Stimulated activated CD8-positive, alpha-beta memory T cell treated with anti-CD3 and anti-CD28 coated beads, Interleukin-2, amount 100 ng/mL, for 48 hours (primary cell): ENCODE measurements at places on chromosomes 5 and 9.

DNA sequence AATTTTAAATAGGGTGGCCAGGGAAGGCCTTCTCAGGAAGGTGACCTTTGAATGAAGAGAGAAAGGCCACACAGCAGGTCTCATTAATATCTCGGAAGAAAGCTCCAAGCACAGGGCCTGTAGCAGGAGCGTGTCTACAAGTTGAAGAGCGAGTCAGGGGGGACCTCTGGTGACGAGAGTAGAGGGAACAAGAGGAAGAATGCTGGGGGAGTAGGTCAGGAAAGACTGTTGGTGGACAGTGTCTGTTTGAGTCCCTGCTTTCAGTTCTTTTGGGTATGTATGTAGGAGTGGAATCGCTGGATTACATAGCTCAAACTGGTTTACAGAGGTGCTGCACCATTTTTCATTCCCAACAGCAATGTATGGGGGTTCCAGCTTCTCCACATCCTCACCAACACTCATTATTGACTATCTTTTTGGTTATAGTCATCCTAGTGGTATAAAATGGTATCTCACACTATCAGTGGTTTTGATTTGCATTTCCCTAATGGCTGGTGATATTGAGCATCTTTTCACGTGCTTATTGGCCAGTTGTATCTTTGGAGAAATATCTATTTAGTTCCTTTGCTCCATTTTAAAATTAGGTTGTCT lies 55.8 kb downstream of the NUP214 start:
- DNase-seq: no peak

- no peak for DNase-seq
Measured at GRCh38 chr5:66720780-66721179, 124.6 kb downstream of the MAST4 start.

GRCh38 chr5:80904533-80905187 lies 55.5 kb upstream of the RASGRF2 start:
- no peak for DNase-seq

DNA sequence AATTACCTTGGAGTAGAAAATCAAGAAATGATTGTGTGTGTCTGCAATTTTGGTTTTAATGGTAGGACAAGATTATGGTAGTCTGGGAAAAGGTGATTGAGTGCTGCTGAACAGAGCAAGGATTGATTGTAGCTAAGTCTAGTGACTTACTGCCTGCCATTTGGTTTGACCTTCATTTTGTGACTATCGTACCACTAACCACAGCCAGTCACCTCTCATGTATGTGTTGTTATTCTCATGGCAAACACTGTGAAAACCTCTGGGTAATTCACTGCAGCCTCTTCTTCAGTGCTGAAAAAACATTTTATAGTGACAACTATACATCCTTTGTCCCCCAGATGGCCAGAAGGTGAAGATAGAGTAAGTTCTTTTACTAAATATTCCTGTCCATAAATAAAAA lies 37.5 kb downstream of the CTNNA1 start:
- no peak for DNase-seq

- DNase-seq: no peak
Measured at GRCh38 chr5:13218518-13218917, 726.0 kb downstream of the DNAH5 start.

GRCh38 chr5:55276771-55277170 lies 30.7 kb downstream of the DHX29 start:
- DNase-seq: no peak

DNA sequence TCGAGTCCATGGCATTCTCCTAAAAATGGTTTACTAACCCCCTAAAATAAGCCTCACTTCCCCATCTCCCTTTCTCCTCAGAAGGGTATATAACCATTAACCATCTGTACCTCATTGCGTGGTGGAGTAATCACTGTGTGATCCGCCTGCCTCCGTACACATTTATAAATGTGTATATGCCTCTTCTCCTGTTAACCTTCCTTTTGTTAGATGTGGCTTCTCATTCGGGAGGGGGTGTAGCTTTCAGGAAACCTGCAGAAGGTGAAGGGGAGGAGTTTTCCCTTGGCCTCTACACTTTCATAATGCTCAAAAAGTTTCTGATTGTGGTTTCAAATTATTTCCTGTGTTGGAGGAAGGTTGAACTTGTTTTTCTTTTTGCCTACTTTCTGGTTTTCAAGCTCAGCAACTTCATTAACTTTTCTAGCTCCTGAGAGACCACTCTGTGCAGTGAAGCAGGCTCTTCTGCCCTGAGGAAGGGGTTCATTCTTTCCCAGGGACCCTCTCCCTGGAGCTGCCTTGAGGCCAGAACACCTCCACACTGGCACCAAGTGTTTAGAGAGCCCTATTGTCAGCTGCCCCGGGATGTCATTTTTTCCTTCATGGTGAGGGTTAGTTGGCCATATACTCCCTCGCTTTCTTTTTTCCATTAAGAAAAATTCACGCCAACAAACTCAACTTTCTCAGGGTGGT lies 46.9 kb downstream of the RASGRF2 start:
- DNase-seq: no peak

- no peak for DNase-seq
Measured at GRCh38 chr9:70340572-70340971, 73.9 kb downstream of the KLF9 start.

DNA sequence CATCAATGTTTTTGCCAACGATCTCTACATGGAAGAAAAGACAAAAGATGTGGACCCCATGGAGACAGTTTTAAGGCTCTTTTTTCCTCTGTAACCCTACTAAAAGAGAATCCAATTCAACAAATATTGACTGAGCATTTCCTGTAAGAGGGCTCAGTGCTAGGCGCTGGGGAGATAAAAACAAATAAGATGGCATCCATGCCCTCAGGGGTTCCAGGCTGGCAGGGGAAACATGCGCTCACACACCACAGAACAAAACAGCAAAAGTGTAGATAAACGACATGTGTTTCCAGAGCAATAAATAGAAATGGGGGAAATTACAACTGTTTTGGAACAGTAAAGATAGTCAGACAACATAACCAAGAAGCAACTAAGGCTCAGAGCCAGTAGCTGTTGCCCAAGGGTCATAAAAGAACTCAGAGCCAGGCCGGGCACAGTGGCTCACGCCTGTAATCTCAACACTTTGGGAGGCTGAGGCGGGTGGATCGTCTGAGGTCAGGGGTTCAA lies 25.2 kb downstream of the ZNF608 start:
- no peak for DNase-seq

GRCh38 chr5:124707520-124707919 lies 38.9 kb downstream of the ZNF608 start:
- DNase-seq: no peak

GRCh38 chr5:16414861-16415260 lies 50.7 kb downstream of the ZNF622 start:
- DNase-seq: no peak

DNA sequence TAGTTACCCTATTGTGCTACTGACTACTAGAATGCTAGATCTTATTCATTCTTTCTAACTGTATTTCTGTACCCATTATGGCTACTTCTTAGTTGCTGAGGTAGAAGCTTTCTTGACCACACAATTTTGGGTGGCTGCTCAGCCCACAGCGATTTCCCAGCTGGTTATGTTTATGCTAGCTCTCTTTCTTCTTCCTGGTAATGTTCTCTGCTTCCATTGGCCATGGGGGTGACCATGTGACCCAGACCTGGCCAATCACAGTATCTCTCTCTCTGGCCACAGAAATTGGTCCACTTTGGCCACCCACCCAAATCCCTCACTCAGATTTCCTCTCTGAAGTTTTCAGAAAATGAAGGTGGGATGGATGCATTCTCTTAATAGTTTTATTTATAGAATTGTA lies 427.9 kb upstream of the CLINT1 start:
- no peak for DNase-seq

GRCh38 chr5:58066557-58066956 lies 393.3 kb downstream of the PLK2 start:
- no peak for DNase-seq

GRCh38 chr9:122456123-122456522 lies 21.6 kb downstream of the OR1J1 start:
- DNase-seq: no peak

- DNase-seq: no peak
Measured at GRCh38 chr9:21974343-21974721, 19.9 kb downstream of the CDKN2A start.

GRCh38 chr5:89190515-89191265 lies 307.7 kb upstream of the MEF2C start:
- no peak for DNase-seq

DNA sequence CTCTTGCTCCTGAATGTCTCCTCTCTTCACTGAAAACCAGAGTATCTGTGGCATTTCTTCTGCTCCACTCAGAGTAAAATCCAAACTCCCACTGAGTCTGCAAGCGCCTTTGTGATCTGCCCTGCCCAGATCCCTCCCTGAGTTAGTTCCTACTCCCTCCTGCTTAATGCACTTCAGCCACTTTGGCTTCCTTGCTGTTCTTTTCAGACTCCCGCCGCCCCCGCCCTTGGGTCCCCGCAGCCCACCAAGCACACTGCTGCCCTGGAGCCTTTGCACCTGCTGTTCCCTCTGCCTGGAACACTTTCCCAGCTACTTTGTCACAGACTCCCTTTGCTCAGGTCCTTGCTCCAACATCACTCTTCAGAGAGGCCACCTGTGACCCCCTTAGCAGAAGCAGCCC lies 127.2 kb upstream of the SLC25A48 start:
- DNase-seq: no peak

- peak; percentile 71 for DNase-seq
Measured at GRCh38 chr9:120925535-120926396, 830 bp downstream of the TRAF1 start.

DNA sequence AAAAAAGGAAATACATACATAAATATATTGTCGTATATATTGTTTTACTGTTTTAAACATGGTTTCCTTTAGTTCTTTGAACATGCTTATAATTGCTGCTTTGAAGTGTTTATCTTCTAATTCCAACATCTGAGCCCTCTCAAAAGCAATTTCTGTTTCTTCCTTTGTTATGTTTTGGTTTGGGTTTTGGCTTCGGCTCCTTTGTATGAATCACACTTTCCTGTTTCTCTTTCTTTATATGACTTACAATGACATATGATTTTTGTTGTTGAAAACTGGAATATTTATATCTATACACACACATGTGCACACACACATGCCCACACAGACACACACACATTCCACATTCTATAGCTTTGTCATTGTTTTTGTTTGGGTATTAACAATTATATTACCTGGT lies 1206.7 kb downstream of the CDH12 start:
- no peak for DNase-seq

DNA sequence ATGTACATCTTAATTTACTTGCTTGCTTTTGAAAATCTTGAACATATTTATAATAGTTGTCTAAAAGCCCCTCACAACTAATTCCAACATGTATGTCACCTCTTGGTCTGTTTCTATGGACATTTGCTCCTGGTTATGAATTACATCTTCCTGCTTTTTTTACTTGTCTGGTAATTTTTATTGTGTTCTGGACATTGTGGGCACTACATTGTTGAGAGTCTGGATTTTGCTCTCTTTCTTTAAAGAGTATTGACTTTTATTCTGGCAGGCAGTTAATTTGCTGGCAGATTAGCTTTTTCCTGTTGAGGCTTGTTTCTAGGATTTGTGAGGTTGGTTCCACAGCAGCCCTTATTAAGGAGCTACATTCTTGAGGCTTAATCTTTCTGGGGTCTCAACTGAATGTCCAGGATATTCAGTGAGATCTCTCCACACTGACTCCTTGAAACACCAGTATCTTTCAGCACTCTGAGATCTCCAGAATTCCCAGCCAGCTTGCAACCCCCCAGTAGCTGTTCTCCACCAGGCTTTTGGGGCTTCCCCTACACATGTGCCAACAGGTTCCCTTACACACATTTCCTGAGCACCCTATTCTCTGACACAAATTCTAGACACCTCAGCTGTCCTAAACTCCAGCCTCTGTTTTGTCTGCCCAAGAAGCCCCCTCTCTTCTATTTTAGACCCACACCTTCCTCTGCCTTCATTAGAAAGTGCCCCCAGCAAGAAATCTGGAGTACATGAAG lies 27.4 kb downstream of the KIAA1191 start:
- DNase-seq: no peak

- no peak for DNase-seq
Measured at GRCh38 chr5:139763930-139764791, 31.4 kb upstream of the PSD2 start.

DNA sequence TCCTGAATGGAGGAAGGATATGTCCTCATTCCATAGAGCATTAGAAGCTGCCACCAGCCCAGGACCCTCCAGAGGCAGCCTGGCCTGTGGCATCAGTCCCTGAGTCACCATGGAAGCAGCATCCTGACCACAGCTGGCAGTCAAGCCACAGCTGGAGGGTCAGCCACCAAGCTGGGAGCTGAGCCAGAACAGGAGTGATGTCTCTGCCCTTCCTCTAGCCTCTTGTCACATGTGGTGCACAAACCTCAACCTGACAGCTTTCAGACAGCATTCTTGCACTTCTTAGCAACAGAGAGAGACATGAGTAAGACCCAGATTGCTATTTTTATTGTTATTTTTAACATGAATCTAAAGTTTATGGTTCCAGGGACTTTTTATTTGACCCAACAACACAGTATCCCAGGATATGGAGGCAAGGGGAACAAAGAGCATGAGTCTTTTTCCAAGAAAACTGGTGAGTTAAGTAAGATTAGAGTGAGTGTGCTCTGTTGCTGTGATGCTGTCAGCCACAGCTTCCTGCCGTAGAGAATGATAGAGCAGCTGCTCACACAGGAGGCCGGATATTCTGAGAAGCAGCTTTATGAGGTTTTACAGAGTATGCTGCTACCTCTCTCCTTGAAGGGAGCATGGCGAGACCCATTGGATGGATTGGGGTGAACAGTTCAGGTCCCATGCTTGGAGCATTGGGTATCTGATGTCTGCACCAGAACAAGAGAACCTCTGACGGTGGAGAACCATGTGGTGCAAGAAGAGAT lies 13.0 kb upstream of the CYFIP2 start:
- DNase-seq: peak; percentile 47

- DNase-seq: no peak
Measured at GRCh38 chr5:156446526-156446925, 119.6 kb downstream of the SGCD start.
